GF-D8 (cell line): ENCODE measurements at places on chromosomes 12 and 14.

- DNase-seq, result no peak
Observed at GRCh38 chr14:69043596-69044260, 64.6 kb upstream of the ACTN1 start.

DNA sequence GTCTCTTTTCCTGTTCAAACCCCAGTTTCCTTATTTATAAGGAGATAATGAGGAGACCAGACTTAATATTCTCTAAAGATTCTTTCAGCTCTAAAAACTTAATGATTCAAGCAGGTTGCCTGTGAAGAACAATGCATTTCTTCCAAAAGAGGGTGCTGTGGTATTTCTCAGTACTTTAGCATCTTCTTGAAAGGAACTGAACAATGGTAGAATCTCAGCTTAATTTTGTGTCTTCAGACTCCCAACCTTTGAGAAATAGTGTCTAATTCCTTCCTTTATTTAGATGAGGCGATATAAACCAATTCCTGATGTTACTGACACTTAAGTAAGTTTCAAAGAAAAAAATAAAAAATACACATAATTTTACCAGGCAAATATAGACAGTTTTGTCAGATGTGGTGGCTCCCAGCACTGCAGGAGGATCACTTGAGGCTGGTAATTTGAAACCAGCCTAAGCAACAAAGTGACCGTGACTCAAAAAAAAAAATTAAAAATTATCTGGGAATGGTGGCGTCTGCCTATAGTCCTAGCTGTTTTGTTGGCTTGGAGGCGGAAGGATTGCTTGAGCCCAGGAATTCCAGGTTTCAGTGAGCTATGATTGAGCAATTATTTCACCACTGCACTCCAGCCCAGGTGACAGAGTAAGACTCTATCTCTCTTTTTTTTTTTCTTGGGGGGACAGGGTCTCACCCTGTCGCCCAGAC lies 76.9 kb upstream of the PSMA6 start:
- DNase-seq, result no peak

- no peak for DNase-seq
Observed at GRCh38 chr14:54209511-54210250, 187.1 kb upstream of the CDKN3 start.

- no peak for DNase-seq
Observed at GRCh38 chr14:73717266-73717665, 3.1 kb upstream of the PNMA1 start.

- no peak for DNase-seq
Observed at GRCh38 chr12:90021795-90022440, 313.3 kb upstream of the ATP2B1 start.

- DNase-seq, result peak; percentile 23
Observed at GRCh38 chr12:51262758-51263177, 7.4 kb downstream of the SMAGP start.

GRCh38 chr12:15550793-15551192 lies 228.5 kb downstream of the PTPRO start:
- no peak for DNase-seq

- DNase-seq, result no peak
Observed at GRCh38 chr14:68627050-68627867, 165.6 kb downstream of the ZFP36L1 start.

GRCh38 chr14:75176142-75176820 lies at the start of gene TMED10:
TMED10 (minus strand) TSS chr14:75176612; CDS start chr14:75176579, 33 bp downstream.
- peak; percentile 76 for DNase-seq

GRCh38 chr12:30180602-30181001 lies 396.9 kb upstream of the TMTC1 start:
- DNase-seq, result no peak

- DNase-seq, result no peak
Observed at GRCh38 chr14:81102217-81102616, 118.5 kb downstream of the GTF2A1 start.

- no peak for DNase-seq
Observed at GRCh38 chr12:62827042-62827441, 107.9 kb downstream of the PPM1H start.

GRCh38 chr12:109127533-109128242 lies 11.3 kb downstream of the ACACB start:
- DNase-seq, result no peak

DNA sequence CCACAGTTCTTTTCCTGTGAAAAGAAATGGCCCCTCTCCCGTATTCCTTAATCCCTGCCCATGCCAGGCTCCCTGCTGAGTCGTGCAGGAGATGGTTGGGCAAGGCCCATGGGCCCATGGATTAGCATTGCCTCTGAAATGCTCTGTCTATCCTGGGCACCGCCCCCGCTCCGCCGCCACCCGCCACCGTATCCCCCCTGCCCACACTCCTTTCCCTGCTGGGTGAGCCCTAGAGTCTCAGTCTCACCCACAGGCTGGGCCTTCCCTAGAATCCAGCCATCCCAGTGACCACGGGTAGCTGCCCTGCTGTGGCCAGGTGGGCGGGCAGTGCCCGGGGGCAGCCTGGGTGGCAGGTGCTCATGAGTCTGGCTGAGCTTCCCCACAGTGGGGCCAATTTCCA lies 50.6 kb downstream of the TSPAN11 start:
- no peak for DNase-seq

- DNase-seq, result no peak
Observed at GRCh38 chr14:68133856-68134255, 314.3 kb downstream of the RAD51B start.

DNA sequence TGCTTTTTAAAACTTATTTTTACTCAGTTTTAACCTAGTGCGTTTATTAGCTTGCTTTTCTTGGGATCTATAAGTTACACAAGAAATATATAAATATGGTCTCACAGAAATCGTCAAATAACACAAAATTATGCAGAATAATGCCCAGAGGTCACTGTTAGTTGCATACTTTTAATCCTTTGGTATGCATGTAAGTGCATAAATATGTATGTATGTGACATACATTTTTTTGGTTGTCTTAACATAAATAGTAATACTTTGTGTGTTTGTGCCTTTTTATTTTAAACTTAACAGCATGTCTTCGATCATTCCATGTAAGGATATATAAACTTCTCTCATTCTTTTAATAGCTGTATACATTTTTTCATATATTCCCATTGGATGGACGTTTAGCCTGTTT lies 459.6 kb downstream of the PCNX1 start:
- DNase-seq, result no peak

- no peak for DNase-seq
Observed at GRCh38 chr12:68648179-68648578, 37.5 kb downstream of the RAP1B start.

GRCh38 chr12:50971946-50972345 lies 19.6 kb downstream of the HIGD1C start:
- DNase-seq, result no peak

GRCh38 chr14:78220273-78220672 lies 50.1 kb downstream of the NRXN3 start:
- no peak for DNase-seq

DNA sequence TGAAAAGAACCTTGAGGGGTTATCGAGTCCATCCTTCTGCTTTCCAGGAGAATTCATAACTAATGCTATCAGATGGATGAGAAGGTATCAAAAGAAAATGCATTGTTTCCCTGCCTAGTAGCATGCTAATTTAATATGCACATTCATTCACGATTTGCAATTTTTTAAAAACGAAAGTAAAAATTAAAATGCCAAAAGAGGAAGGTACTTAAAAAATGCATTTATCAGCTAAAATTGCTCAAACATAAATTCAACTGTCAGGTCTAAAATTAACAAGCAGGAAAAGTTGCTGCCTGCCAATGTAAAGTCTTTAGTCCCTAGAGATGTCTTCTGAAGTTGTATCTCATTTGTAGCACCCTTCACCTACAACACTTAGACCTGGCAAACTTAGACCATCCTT lies 7.9 kb downstream of the ATF7 start:
- DNase-seq, result peak; percentile 29

- no peak for DNase-seq
Observed at GRCh38 chr14:104064003-104064402, 21.5 kb upstream of the ASPG start.

- no peak for DNase-seq
Observed at GRCh38 chr12:95116773-95117172, 43.4 kb upstream of the NR2C1 start.

DNA sequence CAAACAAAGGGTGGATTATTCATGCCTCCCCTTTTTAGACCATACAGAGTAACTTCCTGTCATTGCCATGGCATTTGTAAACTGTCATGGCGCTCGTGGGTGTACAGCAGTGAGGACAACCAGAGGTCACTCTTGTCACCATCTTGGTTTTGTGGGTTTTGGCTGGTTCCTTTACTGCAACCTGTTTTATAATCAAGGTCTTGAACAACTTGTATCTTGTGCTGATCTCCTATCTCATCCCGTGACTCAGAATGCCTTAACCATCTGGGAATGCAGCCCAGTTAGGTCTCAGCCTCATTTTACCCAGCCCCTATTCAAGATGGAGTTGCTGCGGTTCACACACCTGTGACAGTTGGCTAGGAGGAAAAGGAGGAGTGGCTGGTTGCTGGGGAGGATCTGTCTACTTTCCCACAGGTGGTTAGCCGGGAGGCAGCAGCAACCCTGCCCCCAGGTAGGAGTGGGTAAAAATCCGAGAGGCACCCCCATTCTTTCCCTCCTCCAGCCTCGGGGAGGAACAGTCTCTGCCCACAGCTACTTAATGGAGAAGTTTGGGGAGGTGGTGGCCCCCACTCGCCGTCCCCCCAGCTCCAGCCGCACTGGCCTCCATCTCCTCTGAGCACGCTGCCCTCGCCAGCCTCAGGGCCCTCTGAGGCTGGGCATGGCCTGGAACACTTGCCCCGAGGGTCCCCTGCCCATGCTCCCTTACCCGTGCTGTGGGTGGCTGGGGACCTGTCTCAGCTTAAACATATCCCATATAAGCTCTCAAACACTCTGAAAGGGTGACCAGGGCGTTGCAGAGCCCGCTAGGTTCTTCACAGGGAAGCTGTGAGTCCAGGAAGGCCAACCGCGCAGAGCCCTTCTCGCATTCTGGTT lies 41.7 kb downstream of the SMIM41 start:
- DNase-seq, result no peak

DNA sequence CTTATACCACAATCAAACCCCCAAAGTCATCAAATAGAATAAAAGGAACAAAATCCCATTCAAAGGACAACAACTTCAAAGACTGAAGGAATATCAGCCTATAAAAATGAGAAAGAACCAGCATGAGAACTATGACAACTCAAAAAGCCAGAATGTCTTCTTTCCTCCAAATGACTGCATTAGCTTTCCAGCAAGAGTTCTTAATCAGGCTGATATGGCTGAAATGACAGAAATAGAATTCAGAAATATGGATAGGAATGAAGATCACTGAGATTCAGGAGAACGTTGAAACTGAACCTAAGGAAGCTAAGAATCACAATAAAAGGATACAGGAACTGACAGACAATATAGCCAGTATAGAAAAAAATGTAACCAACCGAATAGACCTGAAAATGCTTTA lies 109.5 kb downstream of the SINHCAF start:
- DNase-seq, result no peak

DNA sequence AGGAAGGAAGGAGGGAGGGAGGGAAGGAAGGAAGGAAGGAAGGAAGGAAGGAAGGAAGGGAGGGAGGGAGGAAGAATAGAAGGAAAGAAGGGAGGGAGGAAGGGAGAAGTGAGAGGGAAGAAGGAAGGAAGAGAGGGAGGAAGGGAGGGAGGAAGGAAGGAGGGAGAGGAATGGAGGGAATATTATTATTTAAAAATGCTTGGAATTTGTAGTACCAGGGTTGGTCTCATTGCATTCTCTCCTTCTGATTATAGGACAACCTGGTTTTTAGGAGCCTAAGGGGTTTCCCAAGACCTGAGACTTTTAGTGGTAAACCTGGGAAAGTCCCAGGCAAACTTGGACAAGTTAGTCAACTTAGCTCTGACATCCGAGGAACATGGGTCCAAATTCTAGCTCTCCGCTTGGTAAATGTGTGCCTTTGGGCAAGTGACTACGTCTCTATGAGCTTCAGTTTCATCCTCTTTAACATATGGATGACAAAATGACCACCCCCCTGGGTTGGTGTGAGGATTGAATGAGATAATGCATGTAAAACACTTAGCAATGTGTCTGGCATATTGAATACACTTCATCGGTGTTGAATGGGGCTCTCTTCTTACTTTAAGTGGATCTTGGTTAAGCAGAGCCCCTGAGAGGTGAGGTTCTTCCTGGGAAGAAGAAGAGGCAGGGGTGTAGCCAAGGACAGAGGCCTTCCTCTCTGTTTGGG lies 690.7 kb upstream of the TBX3 start:
- DNase-seq, result no peak

DNA sequence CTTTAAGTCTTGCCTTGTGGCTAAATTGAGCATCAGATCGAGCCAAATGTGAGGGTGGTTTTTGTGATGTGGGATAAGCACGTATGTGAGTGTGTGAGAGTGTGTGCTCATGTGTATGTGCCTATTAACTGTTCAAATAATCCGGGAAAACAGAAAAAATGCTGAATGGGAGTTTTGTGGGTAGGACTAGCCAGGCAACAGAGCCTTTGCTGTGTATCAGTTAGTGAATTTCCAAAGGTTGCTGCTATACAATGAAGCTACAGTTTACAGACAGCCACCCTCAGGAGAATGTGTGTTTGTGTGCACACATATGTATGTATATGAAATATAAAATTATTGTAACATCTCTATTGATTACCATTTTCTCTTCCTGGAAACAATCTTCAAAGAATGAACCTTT lies 154.0 kb downstream of the SOX5 start:
- no peak for DNase-seq

DNA sequence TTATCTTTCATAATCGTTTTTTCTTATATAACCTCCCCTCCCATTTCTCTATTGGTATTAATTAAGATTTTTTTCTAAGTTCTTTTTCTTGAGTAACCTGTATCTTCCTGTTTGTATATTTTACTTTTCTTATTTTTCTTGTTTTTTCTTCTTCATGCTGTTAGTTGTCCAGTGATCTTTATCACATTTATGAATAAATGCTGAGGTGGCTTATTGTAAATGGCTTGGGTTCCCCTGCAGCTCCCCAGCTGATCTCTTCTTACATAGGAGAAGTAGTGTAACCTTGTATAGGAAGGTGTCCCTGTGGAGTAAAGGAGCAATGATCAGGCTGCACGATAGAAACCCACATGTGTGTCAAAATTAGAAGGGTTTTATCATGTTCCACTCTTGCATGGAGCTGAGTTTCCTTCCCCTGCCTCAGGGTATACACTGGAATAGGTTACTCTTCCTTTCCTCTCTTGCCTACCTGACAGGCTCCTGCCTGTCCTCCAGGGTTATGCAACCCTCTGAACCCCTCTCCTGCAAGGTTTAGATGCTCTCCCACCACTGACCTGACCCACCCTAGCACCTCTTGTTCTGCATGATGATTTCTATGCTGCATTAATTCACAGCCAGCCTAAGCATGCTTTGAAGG lies 334.8 kb upstream of the RGS6 start:
- DNase-seq, result no peak

DNA sequence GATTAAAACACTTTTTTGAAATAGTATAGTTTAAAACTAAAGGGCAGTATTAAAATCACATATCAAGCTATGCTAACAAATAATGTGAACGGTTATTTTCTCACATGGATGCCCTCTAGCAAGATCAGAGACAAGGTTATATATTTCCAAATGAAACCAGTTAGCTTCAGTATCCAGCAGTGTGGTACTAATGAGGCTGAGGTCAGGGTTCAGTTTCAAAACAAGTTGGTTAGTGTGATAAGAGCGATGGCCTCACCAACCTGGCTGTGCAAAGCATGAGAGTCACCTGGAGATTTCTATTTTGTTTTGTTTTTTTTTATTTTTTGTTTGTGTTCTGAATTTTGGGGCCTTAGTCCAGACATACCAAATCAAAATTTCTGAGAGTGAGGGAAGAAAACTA lies 352.2 kb upstream of the KITLG start:
- no peak for DNase-seq

GRCh38 chr12:113891167-113891692 lies 74.9 kb downstream of the RBM19 start:
- DNase-seq, result no peak
